ENCODE measurements at places on chromosomes 7 and 10. TPM values are rescaled to one million over a fixed set of nuclear protein-coding genes. Genes with fewer than 3 reads are reported as not detected.

Gene IL2RA
- total RNA-seq = 6.4 TPM

Gene DRGX
- total RNA-seq = not detected

Gene EVX1
- total RNA-seq = not detected

Gene SLC25A13
- 26.4 TPM for total RNA-seq

Gene CALHM1
- total RNA-seq = not detected

Gene EFCAB10
- total RNA-seq = not detected

Gene EPDR1
- 31.3 TPM for total RNA-seq

Gene NME8
- 0.29 TPM for total RNA-seq

Gene VWC2
- total RNA-seq = 0.60 TPM

Gene PAPSS2
- total RNA-seq = 46.1 TPM

Gene WNT2
- total RNA-seq = 1.00 TPM

Gene RBAK
- total RNA-seq = 10.9 TPM

Gene ZRANB1
- total RNA-seq = 19.8 TPM

Gene WNT8B
- not detected for total RNA-seq

Gene NEURL1
- total RNA-seq = 0.37 TPM

Gene ZFAND4
- total RNA-seq = 11.6 TPM

Gene TRIL
- 10.6 TPM for total RNA-seq

Gene GALNT11
- 35.8 TPM for total RNA-seq
